Body of pancreas (tissue), 4 donors: ENCODE measurements at places on chromosomes 1 and 21.
A peak's percentile ranks its signal among the peaks of the same experiment; 100 is the strongest.

GRCh38 chr1:210416681-210417080 is 88.0 kb downstream of the HHAT start:
- no peak for DNase-seq

GRCh38 chr1:206931709-206932108 is 10.0 kb upstream of the FCMR start:
- DNase-seq, result no peak

DNA sequence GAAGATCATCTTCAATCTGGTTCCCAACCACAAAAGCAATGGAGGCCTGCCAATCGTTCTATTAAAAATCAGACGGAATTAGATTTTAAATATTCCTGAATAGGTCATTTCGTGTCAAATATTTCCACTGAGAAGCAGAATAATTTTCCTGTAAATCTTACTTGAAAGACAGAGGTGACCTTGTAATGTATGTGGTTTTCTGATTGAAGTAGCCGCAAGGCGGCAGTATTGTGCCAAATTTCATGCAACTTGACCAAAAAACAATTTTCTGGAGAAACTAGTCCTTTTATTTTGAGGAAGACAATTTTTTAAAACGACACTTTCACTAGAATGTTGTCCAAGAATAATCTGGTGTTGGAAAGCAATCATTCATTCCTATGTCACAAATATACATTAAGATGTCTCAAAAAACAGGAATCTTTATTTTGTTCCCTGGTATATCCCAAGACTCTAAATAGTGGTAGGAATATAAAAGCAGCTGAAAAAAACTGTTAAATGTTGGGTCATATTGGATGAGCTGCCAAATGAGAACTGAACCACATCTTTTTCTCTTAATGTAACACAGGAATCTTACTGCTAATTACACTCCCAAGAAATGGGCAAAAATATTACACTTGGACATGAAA is 33.6 kb downstream of the SPAG17 start:
- DNase-seq, result peak; percentile 70

GRCh38 chr1:194225821-194226220 is 1039.4 kb upstream of the B3GALT2 start:
- DNase-seq, result no peak

DNA sequence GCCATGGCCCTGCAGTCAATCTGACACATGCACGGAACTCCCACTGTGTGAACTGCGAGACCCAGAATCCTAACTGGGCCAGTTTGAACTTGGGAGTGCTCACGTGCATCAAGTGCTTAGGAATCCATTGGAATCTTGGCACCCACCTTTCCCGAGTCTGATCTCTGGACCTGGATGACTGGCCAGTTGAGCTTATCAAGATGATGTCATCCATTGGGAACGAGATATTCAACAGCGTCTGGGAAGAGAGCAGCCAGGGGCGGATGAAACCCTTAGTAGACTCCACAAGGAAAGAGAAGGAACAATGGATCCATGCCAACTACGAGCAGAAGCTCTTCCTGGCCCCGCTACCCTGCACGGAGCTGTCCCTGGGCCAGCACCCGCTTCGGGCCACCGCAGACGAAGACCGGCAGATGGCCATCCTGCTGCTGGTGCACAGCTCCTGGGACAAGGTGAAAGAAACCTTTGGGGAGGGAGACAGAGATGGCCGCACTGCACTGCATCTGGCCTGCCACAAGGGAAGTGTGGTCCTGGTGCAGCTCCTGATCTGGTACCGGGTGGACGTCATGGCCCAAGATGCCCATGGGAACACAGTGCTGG is 3.1 kb upstream of the TDRD5 start:
- DNase-seq, result no peak

GRCh38 chr1:211285196-211285595 is 26.0 kb downstream of the RCOR3 start:
- DNase-seq, result no peak

- DNase-seq, result peak; percentile 2
These were observed 23.8 kb downstream of the WNT3A start for GRCh38 chr1:228030451-228031201.

DNA sequence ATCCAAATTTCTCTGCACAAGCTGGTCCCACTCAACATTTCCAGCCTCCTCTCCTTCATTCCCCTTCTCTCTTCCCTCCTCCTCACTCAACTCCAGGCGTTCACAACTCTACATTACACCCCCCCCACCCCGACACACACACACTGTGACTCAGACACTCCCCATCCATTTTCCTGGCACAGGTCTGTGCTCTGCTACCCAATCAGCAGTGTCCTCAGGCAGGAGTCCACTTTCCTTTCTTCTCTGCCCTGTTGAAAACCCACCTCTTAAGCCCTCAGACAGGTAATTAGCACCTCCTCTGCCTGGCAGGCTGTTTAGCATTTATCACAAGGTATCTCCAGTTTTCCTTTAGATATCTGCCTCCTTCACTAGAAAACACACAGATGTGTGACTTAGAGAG is 8.8 kb upstream of the LMX1A start:
- DNase-seq, result no peak

DNA sequence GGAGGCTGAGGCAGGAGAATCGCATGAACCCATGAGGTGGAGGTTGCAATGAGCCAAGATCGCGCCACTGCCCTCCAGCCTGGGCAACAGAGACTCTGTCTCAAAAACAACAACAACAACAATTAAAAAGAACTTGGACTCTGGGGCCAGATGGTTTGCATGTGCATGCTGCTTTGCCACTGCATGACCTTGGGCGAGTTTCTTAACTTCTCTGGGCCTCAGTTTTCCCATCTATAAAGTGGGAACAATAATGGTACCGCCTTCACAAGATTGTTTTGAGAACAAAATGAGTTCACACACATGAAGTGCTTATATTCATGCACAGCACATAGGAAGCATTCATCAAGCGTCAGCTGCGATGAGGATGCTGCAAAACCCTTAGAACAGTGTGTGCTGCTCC is 74.6 kb downstream of the MAN1C1 start:
- no peak for DNase-seq

GRCh38 chr1:236523704-236524141 is at the start of gene LGALS8:
TSS of gene LGALS8 (plus strand) at chr1:236523982. CDS start at chr1:236526071, 2,089 bp downstream.
- peak; percentile 92 for DNase-seq

DNA sequence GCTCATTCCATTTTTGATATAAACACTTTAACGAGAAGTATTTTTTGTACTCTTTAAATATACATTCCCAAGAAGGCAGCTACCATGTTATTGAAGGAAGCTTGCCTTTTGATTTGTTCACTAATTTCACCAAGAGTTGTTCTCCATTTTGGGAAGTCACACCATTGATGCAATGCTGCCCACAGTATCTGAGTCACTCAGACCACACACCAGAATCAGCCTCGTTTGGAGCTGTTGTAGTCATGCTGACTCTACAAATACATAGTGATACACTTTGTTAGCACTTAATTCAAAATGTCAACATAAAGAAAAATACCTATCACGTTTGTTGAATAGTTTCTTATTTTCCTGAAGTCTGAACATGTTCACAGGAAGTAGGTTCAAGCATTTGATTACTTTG is 78.7 kb downstream of the PAPPA2 start:
- DNase-seq, result no peak

DNA sequence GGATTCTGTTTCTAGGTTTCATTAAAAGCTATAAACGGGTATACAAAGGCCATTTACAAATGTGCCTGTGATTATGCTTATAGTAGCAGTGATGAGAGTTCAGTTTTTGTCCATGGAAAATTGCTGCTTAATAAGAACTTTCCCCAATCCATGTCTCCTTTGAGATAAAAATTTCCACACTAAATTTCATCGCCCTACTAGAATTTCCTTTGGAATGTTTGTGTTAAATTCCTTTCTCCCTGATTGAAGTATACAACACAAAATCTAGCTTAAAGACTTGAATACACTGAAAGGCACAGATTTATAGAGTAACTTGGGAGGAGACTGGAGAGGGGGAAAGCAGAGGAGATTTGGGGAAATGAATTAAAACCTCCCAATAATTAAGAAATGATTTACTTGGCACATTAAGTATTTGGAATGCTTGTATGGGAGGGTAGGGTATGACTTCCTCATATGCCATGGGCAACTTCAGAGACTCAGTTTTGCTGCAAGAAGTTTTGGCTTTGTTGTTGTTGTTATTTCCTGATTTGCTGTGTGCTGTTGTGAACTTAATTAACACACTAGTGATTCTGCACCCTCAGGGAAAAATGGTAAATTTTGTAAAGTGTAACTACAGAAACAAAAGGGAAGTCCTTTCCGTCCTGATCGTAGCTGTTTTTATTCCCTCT is 157.6 kb upstream of the LMO4 start:
- DNase-seq, result no peak

DNA sequence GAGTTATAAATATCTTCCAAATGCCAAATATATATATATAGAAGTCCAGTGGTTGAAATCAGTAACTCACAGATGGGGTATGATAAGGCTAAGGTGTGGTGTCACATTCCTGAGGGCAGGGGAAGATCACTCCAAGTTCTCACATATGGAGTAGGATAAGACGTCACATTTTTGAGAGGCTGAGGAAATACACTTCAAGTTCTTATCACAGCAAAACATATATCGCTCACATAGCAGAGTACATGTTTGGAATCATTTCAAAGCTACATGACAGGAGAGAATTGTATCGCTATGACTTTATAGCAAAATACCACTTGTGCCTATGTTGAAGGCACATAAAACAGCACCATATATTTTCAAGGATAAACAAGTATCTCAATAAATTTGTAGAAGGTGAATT is 55.1 kb downstream of the RBM11 start:
- no peak for DNase-seq

- no peak for DNase-seq
These were observed 3.0 kb upstream of the PDC start for GRCh38 chr1:186463926-186464325.

DNA sequence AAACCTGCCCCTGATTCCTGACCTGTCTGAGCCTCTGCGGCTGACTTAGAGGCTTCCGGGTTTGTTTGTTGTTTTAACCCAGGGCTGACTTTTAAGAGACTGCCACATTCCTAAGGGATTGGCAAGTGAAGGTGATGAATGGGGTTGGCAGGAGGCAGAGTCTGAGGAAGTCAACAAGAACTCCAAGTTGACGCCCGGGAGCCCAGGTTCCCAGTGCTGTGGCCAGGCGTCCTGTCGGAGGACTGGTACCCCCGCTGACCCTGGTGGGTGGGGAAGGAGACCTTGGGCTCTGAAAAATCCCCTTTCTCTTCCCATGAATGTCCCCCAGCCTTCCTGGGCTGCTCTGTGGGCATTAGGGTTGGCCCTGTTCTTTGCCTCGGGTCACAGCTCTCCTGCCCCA is 19.7 kb upstream of the EPS8L3 start:
- no peak for DNase-seq

- DNase-seq, result no peak
These were observed 83.7 kb downstream of the PROX1 start for GRCh38 chr1:214071469-214071868.

GRCh38 chr1:63557365-63557987 is 34.2 kb downstream of the EFCAB7 start:
- peak; percentile 53 for DNase-seq

GRCh38 chr1:202210385-202210784 is 16.8 kb downstream of the LGR6 start:
- DNase-seq, result no peak
